Tracheal epithelial cell (primary cell): ENCODE measurements at places on chromosomes 16 and 17. TPM values are rescaled to one million over a fixed set of nuclear protein-coding genes. Genes with fewer than 3 reads are reported as not detected.

The TMIGD1 gene
- total RNA-seq: not detected in 2 replicates

The FOXN1 gene
- total RNA-seq: 0.21 and 0.24 TPM in 2 replicates

The PYDC1 gene
- total RNA-seq: not detected in 2 replicates

The ENPP7 gene
- not detected in 2 replicates for total RNA-seq

The ZSCAN10 gene
- not detected in 2 replicates for total RNA-seq

The HS3ST4 gene
- total RNA-seq: not detected in 2 replicates

The KRTAP4-4 gene
- total RNA-seq: not detected in 2 replicates

The ZC3H18 gene
- total RNA-seq: 6.0 and 12.3 TPM in 2 replicates

The ANKRD40CL gene
- 0.48 TPM in 1 of 2 replicates, not detected in the other for total RNA-seq

The TNFRSF13B gene
- total RNA-seq: 0.24 TPM in 1 of 2 replicates, not detected in the other

The CA5A gene
- not detected in 2 replicates for total RNA-seq

The CDRT15L2 gene
- total RNA-seq: not detected in 2 replicates

The SLC22A31 gene
- total RNA-seq: not detected in 2 replicates

The C16orf92 gene
- total RNA-seq: not detected in 2 replicates

The ABCA9 gene
- total RNA-seq: 0.24 TPM in 1 of 2 replicates, not detected in the other

The USP31 gene
- 13.2 and 17.8 TPM in 2 replicates for total RNA-seq

The KDM8 gene
- total RNA-seq: 0.72 and 1.5 TPM in 2 replicates

The NPIPB8 gene
- total RNA-seq: 0.43 TPM in 1 of 2 replicates, not detected in the other

The ST6GALNAC1 gene
- total RNA-seq: 0.96 and 4.5 TPM in 2 replicates

The HS3ST3A1 gene
- total RNA-seq: 1.5 and 2.4 TPM in 2 replicates
